Stimulated activated CD8-positive, alpha-beta memory T cell treated with anti-CD3 and anti-CD28 coated beads, Interleukin-7, amount 100 ng/mL, for 1 hour (primary cell): ENCODE measurements at places on chromosomes 7 and 10.

DNA sequence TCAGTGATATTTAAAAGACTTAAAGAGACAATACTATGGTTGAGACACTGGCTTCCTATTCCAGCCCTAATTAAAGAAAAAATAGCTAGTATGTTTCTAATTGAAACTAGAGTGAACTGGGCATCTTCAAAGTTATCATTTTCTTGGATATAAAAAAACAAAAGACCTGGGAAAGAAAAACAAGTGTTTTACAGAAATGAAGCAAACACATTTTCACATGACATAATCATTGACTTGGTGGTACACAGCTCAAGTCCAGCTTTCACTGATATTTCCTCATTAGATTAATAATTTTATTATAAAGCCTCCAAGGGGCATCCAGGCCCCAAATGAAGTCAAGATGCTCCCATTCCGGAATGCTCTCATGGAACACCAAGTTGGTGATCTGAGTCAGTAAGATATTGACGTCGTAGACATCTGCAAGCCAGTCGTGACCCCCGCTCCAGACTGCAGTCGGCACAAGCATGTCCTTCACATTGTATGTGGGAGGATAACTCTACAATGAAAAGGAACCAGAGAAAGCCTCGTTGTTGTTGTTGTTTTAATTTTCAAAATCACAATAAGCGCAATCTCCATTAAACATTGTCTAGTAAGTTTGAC lies 7.5 kb upstream of the CH25H start:
- DNase-seq: no peak

DNA sequence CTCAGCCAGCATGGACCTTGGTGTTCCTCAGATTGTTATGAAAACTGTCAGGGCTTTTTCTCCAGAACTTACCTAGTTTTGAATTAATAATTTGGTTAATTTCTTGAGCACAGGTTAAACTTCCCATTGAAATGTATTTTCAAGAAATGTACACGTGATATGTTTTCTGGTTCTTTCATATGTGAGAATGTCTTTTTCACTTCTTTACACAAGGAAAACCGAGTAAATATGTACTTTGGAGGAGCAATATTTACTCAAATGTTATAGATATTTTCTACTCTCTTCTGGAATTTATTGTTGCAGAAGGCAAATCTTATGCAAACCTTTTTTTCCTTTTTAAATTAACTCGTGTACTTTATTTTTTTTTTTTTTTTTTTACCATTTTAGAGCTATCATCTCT lies 134.3 kb downstream of the AHR start:
- DNase-seq: no peak

DNA sequence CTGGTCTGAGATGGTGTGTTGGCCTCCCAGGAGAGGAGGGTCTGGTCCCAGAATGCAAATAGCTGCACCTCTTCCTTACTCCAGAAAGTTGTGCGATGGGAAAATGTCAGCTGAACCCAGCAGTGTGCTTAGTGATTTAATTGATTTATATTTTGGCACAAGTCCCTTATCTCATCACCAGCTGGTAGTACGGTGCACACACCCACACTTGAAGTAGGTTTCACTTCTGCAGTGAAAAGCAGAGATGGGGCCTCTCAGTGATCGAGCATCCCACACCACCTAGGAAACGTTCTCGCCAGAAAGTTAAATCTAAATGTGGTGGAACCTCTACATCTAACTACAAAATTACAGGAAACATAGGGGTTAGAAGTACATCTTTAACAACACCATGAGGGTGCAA lies 80.4 kb downstream of the UBE3C start:
- no peak for DNase-seq

DNA sequence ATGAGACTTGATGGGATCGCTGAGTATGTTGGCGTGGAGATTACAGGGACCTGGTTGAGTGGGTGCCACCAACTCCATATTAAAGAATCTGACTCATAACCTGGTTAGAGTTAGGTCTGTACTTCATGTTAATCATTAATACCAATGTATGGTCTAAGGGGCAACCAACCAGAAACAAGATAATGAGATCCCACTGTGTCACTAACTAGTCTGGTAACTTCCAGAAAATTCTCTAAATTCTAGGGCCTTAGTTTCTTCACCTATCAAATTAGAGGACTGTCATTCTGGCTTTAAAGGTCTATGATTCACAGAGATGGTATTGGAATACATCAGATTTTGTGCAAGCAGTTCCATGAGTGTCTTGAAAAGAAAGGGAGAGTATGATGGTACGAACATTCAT lies 102.2 kb downstream of the SNX10 start:
- DNase-seq: no peak

DNA sequence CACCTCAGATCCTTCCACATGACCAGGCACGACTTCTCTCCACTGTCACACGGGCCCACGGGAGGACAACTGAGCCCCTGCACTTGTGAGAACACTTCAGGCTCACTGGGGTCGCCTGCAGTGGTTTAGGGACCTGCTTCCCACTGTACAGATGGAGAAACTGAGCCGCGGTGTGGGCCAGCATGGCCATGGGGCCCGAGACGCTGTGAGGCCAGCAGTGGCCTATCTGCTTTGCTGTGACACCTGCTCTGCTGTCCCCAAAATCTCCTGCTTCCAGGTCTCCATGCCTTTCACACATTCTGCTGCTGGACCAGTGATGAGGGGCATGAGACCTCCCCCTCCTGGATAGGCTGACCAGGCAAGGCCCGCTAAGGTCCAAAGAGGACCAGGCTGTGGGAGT lies 75.8 kb upstream of the PAX2 start:
- no peak for DNase-seq

DNA sequence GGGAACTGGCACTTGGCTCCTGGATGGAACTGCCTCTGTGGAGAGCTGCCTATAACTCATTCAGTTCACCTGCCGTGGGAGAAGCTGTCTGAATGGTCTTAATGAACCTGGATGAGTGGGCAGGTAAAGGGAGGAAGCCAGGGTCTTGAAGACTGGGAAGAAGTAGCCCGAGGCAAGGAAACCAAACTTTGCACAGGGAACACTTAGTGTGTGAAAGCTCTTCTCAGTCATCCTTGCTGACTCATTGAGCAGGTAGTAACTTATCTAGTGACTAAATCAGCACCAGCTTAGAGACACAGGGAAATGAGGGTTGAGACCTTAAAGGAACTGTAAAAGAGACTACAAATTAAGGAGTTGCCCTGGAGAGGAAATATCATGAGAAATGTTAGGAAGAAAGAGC lies 9.9 kb downstream of the LRRC4 start:
- no peak for DNase-seq

GRCh38 chr10:84138478-84139125 lies 707 bp upstream of the GHITM start:
- no peak for DNase-seq

DNA sequence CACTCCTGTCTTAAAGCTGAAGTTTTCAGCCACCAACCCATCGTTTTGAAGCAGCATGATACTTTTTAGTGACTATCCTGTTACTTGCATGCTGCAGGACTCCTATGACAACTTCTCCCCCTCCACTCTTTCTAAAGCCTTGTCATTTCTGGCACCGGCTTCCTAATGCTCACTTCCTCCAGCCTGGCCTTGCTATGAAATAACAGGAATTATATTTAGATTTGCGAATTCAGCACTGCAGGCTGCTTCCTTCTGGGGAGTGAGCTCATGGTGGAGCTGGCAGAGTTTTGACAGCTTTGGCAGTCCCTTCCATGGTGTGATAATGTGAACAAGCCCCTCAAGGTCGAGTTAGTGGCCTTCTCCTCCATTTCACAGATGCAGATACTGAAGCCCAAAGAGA lies 13.4 kb downstream of the BLNK start:
- no peak for DNase-seq

DNA sequence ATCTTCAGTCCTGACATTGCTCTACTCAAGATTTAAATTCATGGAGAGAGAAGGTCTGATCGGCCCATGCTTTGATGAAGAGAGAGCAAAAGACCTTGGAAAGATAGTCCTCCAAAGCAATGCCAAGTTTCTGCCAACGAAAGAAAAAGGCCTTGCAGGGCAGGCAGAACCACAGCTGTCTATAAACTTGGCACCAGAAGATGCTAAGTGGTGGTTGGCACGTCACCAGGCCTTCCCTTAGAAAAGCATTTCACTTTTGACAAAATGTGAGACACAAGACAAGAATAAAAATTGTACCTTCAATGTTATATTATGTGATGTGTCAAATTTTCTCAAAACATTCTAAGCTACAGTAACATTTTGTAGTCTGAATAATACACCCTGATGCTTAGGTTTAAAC lies 42.0 kb upstream of the FGFR2 start:
- DNase-seq: no peak

DNA sequence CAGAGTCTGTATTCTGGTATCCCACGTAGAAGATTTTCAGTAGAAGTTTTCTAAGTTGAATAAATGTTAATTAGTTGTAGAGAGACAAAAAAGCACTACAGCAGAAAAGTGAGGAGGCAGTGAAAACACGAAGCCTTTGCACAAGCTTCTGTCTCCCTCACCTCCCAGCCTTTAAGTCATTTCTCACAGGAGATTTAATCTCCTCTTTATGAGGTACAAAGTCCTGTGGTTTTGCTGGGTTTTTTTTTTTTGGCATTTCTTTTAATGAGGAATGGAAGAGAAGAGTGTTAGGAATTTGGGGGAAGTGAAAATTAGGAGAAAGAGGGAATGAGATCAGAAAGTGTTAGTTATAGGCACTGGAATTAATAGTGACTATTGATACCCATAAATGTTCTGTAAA lies 21.5 kb downstream of the SPAG6 start:
- DNase-seq: no peak

GRCh38 chr7:106127984-106128780 lies 16.1 kb upstream of the SYPL1 start:
- DNase-seq: no peak

DNA sequence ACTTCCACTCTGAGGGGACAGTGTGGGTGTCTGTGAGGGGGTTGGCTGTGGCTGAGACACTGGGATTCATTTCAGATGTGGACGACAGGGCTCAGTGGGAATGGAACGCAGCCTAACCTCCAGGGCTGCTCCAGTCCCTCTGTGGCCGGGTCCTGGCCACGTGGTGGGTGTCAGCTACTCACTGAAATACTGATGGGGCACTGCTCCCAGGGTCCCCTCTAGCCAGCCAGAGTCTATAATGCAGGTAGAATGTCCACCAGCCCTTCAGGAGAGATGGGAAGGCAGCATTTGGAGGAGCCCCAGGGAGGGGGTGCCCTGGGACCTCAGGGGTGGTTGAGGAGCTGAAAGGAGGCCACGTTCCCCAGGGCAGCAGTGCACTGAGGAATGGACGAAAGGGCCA lies 87.2 kb upstream of the LANCL2 start:
- no peak for DNase-seq

GRCh38 chr7:17422966-17423365 lies 124.5 kb downstream of the AHR start:
- no peak for DNase-seq

DNA sequence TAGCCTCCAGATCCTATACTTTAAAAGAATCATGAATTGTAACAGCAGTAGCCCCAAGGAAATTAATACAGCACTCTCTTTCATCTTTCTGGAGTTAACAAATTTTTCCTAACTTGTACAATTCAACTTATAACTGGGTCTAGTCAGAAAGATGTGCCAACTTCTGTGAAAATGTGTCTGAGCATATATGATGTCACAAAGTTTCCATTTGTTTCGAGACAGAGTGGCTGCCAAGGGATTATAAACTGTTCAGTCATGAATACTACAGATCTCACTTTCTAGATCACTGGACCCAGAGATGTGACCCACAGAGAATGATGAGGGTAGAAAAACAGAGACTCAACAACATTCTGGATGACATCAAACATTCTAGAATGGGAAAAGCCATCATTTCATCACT lies 249.2 kb upstream of the PHF14 start:
- DNase-seq: no peak

GRCh38 chr10:13634207-13634606 lies 47.4 kb downstream of the PRPF18 start:
- DNase-seq: no peak

DNA sequence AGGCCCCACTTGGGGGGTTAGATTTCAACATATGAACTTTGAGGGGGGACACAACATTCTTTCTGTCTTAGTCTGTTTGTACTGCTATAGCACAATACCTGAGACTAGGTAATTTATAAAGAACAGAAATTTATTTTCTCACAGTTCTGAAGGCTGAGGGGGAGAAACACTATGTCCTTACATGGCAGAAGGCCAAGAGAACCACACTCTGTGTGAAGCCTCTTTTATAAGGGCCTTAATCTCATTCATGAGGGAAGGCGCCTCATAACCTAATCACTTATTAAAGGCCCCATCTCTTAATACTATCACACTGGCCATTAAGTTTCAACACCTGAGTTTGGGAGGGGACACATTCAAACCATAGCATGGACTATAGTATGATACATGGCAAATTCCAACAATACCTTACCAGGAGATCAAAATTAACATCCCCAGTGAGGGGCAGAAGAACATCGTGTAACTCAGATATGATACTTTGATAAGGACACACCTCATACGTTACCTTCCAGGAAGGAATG lies 9.3 kb upstream of the PDLIM1 start:
- no peak for DNase-seq

GRCh38 chr10:688312-689120 lies 952 bp downstream of the DIP2C start:
- DNase-seq: no peak

DNA sequence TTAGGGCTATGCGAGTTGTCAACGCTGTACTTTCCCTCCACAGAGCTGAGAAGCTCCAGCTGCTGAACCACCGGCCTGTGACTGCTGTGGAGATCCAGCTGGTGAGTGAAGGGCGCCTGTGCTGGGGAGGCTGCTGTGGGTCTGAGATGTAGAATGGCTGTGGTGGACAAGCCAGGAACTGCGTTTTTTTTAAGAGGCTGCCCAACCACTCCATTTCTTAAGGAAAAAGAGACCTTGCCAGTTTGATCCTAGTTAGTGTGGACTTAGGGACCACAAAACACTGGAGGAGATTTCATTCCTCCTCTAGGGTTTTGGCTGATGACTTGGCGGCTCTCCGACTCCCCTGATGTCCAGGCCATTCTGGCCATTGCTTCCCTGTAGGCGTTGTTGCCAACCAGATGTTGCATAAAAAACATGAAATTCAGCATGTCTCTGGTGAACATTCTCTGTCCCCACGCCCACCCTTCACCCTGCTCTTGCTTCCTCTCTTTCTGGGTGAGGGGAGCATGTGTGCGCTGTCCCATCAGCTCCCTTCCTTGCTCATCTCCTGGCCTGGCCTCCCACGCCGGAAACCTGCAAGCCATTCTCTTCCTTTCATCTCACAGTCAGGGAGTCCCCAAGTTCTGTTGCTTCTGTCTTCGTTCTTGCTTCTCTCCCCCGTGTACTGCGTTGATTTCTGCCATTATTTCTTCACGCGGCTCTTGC lies 30.9 kb downstream of the CRCP start:
- no peak for DNase-seq
